ENCODE measurements at places on chromosomes 3 and 15.

DNA sequence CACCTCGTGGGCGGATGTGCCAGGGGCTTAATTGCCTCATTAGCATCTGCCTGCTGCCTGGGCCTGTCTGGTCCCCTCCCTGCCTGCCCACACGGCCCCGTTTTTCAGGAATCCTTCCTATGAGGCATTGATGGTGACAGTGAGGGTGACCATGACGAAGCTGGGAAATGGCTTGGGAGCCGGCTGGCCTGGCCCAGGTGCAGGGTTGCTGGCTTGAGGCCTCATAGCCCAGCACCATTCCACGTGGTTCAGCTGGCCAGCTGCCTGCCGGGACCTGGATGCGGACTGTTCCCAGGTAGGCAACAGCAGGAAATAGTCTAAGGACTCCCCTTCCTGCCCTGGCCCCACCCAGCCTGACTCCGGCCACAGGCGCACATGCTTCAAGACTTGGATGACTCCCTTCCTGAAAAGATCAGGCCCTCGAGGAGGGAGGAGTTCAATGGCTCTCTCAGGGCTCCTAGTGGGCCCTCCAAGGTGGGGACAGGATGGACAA, 8.9 kb upstream of the DUSP7 start:
- no peak for DNase-seq

GRCh38 chr3:143366672-143367071, 247.1 kb downstream of the CHST2 start:
- no peak for DNase-seq

GRCh38 chr3:9012521-9012920, 49.2 kb upstream of the RAD18 start:
- peak; percentile 20 for DNase-seq

DNA sequence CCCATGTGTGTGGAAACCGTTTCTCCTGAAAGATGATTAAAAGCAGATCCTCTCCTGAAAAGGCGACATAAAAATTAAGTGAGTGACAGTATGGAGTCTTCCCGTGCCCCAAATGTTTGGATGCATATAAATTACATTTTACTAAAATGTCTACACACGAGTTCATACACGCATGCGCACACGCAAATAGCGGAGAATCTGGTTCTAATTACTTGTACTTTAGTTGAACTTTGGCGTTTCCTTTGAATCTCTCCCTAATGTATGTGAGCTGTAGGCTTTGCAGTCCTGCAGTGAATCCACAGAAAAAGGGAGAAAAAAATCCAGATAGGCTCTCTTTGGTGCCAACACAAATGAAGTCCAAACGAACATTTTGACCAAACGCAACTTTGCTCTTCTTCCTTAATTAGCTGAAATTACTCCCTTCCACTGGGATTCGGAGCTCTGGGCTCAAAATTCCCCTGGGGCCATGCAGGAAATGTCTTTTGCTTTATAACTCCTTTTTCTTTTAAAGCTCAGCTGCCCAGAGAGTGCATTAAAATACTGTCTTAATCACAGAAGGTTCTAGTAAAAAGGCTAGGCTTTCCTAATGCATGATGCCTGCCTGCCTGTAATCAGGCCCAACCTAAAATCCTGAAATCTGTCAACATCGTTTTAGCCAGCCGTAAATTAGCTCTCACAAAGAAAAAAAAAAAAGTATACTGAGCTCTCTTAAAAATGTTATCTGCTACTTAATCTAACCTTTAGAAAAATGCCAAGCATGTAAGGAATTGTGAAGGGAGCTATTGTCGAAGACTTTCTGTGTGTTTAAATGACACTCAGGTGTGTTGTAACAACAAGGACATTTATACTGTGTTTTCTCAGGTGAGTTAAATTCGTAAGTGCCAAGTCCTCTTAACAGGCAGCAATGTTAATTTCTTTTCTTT, 26.2 kb downstream of the RARB start:
- peak; percentile 82 for DNase-seq

GRCh38 chr15:93454788-93455187, 365.8 kb upstream of the RGMA start:
- no peak for DNase-seq

Measured in GM23248 (cell line).